ENCODE measurements at places on chromosomes 4 and X.

GRCh38 chrX:118593407-118593806, 97.8 kb downstream of the DOCK11 start:
- DNase-seq = no peak

- no peak for DNase-seq
These were observed 41.5 kb downstream of the EFNB1 start for GRCh38 chrX:68870357-68870756.

GRCh38 chr4:101218346-101218745, 129.0 kb downstream of the PPP3CA start:
- no peak for DNase-seq

GRCh38 chr4:2087170-2087569, 28.0 kb downstream of the NAT8L start:
- DNase-seq = no peak

GRCh38 chr4:7540206-7540605, 105.5 kb upstream of the PSAPL1 start:
- no peak for DNase-seq

GRCh38 chrX:2483398-2484060, 17.2 kb downstream of the DHRSX start:
- DNase-seq = no peak

- no peak for DNase-seq
These were observed at the start of gene JADE3 for GRCh38 chrX:46912098-46912602. Gene JADE3 (plus strand): TSS chrX:46912421. CDS start chrX:46984895, 72,474 bp downstream.

- DNase-seq = no peak
These were observed 14.3 kb upstream of the RAB9B start for GRCh38 chrX:103846386-103846785.

GRCh38 chrX:55007656-55008055, 7.5 kb downstream of the APEX2 start:
- no peak for DNase-seq

- no peak for DNase-seq
These were observed 20.3 kb upstream of the DHX15 start for GRCh38 chr4:24604558-24605214.

- no peak for DNase-seq
These were observed 54.1 kb downstream of the CCNI start for GRCh38 chr4:77021614-77022089.
